HTR-8/SVneo (cell line): ENCODE measurements at places on chromosomes 11 and 22.

DNA sequence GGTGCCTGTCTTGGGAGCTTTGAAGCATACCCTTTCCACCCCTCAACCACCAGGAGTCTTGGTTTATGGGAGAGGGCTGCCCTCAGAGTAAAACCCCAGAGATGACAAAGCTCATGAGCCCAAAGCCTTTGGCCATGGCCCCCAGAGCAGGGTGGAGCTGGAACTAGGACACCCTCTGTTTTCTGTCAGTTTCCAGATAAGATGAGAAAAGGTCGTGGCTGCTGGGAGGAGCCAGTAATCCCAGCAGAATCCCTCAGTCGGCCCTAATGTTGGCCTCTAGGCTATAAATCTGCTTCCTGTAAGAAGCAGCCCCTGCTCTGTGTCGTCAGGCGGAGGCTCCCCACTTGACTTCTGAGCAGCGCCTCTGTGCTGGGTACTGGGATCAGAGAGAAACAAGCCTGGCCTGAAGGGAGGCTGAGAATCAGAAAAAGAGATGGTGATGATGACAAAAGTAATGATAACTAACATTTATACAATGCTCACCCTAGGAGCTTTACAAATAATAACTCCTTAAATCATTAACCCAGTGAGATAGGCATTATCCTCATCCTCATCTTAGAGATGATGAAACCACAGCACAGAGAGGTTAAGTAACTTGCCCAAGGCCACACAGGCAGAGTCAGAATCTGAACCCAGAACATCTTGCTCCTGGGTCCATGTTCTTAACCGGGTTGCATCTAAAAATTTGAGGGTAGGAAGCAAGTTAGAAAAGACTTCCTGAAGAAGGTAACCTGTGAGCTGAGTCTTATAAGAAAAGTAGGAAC is 471.4 kb downstream of the SOX6 start:
- DNase-seq: no peak

GRCh38 chr22:32542677-32543357 is 68.2 kb downstream of the FBXO7 start:
- no peak for DNase-seq

DNA sequence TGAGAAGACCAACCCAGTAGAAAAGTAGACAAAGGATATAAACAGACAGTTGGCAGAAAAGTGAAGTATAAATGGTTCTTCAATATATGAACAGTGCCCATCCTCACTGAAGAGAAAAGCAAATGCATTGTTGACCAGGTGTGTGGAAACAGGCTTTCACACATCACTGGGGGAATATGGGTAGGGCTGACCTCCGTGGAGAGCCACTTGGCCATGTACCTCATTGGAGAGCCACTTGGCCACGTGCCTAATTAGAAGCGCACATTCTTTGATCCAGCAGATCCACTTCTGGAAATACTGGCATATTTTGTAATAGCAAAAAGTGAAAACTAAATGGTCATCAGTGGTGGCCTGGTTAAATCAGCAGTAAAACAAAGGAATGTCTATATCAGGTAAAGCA is 43.2 kb downstream of the PPP6R3 start:
- DNase-seq: no peak

DNA sequence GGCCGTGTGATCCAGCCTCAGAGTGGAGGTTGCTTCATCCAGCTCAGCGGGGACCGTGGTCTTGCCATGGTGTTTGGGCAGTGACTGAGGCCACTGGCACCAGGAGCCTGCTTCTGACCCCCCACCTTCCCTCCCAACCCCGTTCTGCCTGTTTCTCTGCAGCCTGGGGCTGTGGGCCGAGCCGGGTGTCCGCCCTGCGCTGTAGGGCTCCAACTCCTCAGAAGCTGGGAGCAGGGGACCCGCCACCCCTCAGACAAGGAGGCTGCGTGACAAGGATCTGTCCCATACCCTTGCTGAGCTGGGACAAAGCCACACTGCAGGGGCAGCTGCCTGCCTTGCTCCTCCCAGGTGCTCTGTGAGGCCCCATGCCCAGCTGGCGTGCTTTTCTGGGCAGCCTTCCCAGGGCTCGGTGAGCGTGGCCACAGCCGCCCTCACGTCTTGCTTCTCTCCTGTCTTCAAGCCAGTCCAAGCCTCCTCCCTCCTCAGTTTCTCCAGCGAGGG is 11.7 kb upstream of the ARFGAP3 start:
- DNase-seq: no peak

GRCh38 chr11:123186286-123186685 is 8.8 kb downstream of the CLMP start:
- DNase-seq: no peak

DNA sequence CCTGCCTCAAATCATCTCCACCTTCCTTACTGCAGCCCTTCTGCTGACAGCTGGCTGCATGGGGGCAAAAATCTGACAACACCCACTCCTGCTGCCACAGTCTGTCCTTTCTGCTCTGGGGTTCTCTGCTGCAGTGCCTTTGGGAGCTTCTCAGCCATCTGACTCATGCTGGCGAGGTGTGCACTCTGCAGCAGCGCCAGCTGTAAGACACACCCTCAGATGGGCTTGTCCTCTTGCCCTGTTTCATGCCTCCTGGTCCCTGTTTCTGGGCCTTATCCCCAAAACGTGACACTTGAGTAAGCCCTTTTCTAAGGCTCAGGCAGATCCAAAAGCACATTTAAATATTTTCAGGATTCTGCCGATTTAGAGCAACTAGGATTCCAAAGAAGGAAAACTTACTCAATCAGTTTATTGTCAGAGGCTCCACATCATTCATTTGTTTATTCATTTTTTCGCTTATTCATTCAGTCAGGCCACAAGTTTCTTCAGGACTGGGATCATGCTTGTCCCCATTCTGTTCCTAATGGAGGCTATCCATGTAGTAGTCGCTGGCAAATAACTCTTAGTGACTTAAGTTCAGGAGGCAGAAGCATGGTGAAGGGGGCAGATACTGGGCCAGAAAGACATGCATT is 60.2 kb downstream of the SMIM38 start:
- no peak for DNase-seq

DNA sequence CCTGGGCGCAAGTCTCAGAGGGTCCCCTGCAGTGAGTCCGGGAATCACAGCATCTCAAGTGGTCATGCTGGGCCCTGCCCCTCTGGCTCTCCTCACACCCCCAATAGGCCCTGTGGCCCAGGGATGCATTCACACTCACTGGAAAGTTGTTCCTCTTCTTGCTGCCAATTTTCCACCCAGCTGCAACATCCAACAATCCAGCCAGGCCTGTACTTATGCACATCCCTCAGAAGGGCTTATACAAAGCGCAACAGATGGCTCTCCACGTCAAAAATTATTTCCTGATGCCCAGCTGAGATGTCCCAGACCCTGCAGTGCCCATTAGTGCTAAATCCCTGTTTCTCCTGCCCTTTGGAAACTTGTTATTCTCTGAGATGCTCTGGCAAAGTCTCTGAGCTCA is 407.8 kb upstream of the NARS2 start:
- DNase-seq: no peak

- no peak for DNase-seq
These were observed 2.4 kb downstream of the OR52E1 start for GRCh38 chr11:5071799-5072198.

- no peak for DNase-seq
These were observed 8.0 kb upstream of the MMP10 start for GRCh38 chr11:102788334-102788995.

DNA sequence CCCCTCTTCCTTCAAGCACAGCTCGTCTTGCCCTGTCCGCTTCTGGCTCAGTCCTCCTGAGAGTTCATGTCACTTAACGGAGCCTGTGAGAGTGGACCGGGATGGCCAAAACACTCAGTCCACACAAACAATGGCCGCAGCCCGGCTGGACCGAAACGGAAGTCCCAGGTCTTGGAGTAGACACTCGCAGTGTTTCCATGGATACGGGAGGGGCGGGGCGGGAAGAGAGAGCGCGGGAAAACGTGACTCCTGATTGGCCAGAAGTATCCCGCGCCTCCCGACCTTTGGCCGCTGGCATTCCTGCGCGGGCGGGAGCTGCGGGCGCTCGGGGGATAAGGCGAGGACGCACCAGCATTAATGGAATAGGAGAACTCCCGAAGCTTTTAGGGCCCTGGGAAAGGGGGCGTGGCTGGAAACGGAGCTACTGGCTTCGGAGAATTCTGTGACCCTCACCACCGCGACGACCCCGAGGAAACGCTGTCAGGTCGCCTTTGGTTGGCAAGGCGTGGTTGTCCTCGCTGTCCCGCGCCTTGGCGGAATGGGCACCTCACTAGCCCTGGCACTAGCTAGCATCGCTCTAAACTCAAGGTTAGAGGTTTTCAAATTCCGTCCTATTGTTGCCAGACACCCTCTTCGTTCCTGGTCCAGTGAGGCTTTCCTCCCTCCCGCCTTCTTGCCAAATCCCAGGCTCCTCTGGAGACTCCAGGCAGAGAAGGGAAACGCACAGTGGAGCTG is at the start of the genes NLRP14 and ZNF214:
TSS of gene NLRP14 (plus strand) at position 297 of the 735 bp plus-strand sequence. CDS start 18,108 bp downstream, outside the sequence.
TSS of gene ZNF214 (minus strand) at position 164 of the 735 bp plus-strand sequence. CDS start 17,511 bp downstream, outside the sequence.
- peak; percentile 41 for DNase-seq
